LNCaP clone FGC (cell line): ENCODE measurements at places on chromosomes 3 and 15.
A peak's percentile ranks its signal among the peaks of the same experiment; 100 is the strongest.

- DNase-seq = no peak
These were observed 121.6 kb downstream of the RBPMS2 start for GRCh38 chr15:64653757-64654156.

- no peak for DNase-seq
These were observed 9.7 kb downstream of the NTRK3 start for GRCh38 chr15:88246666-88247446.

- DNase-seq = no peak
These were observed 12.3 kb downstream of the LRIG1 start for GRCh38 chr3:66488492-66488891.

DNA sequence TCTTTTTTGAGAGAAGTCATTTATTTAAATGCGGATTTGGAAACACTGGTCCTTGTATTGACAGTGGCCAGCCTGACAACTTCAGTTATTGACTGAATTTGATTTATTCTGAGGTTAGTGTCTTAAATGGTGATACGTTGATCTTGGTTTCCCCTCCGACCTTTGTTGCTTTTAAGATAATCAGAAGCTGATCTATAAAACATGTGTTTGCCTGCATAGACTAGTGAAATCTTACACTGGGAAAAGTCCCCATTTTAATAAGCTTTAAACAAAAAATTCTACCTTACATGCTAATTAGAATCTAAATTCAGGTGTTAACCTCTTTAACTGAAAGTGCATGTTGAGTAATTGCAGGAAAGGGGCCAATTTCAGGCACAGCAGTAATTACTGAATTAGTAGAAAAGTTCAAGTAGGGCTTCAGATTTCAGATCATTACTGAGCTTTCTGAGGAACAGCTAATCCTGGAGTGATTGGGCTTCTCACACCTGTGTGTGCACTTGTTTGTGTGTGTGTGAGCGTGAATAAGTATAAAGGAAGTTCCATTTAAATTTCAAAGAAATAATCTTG lies 221.4 kb downstream of the SOX2 start:
- DNase-seq = no peak

- DNase-seq = no peak
These were observed 266.3 kb downstream of the RPLP1 start for GRCh38 chr15:69718916-69719315.

- peak; percentile 41 for DNase-seq
These were observed 1.4 kb downstream of the HTD2 start for GRCh38 chr3:58307639-58308215.

DNA sequence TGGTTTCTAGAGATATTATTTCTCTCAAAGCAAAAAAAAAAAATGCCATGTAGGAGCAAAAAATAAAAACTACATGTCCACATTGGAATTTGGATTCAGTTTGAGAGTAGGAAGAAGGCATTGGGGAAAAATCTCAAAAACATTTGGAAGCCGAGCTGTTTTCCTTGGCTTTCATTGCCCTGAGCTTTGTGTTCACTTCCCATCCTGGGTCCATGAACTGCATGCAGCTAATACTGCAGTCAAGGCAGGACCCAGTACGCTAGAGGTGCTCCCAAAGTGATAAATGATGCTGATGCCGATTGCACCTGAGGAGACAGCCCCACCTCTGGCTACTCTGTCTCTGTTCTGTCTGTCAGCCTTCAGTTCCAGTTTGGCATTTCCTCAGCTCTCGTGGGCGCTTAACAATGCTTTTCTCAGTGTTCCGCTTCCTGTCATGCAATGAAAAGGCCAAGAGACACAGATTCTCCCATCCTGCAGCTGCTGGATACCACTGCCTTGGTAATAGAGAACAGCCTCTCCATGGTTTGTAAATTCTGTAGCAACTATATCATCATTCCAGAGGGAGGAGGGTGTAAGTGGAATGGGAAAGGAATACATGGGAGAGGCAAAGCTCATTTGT lies 181.8 kb downstream of the RYR3 start:
- no peak for DNase-seq

GRCh38 chr3:9290566-9290965 lies 41.1 kb upstream of the SRGAP3 start:
- no peak for DNase-seq

DNA sequence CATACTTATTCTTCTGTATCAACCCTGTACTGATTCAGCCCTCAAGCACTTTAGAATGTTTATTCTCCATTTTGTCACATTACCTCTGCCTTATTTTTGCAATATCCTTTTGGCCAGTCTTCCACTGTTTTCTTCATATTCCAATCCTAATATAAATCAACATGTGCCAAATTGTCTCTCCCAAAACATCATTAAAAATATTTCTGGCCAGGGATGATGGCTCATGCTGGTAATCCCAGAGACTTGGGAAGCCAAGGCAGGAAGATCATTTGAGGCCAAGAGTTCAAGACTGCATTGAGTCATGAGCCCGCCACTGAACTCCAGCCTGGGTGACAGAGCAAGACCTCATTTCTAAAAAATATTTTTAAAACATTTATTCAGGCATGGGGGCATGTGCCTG lies 641.4 kb upstream of the CBLB start:
- DNase-seq = no peak

GRCh38 chr15:56765251-56765650 lies 31.9 kb upstream of the ZNF280D start:
- DNase-seq = peak; percentile 73

GRCh38 chr15:48084759-48085590 lies 35.8 kb upstream of the SLC24A5 start:
- peak; percentile 47 for DNase-seq

GRCh38 chr15:90161950-90162361 lies 39.2 kb upstream of the SEMA4B start:
- no peak for DNase-seq

GRCh38 chr15:49620199-49620598 lies 419 bp downstream of the FAM227B start:
- DNase-seq = peak; percentile 11

DNA sequence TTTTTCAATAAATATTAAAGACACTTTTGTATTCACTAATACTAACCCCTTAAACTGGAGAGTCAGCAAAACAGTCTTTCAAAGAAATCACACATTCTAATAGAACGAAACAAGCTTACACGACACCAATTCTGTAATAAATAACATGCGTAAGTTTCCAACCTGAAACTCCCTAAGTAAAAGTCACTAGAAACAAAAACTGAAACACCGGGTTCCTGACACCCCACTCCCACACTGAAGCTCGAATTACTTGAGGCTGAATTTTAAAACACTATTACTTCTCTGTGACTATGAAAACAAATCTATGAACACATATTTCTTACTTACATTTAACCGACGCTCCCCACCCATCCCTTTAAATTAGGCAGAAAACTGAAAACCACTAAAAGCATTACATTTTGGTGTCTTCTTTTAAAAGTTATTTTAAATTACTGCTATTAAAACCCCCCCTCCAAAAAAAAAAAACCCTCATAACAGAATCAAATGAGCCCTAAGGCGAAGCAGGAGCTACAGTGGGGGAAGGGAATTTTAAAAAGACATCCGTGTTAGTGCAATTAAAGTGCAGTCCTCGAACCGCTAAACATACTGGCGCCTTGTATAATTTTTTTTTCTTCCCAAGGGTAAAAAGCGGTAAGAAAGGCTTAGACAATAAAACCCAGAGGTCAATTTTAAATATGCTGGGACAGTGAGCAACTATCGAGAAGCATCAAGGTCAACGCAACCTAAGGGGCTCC lies 878 bp downstream of the SPPL2A start:
- no peak for DNase-seq

GRCh38 chr3:101319531-101319930 lies 844 bp downstream of the IMPG2 start:
- no peak for DNase-seq

DNA sequence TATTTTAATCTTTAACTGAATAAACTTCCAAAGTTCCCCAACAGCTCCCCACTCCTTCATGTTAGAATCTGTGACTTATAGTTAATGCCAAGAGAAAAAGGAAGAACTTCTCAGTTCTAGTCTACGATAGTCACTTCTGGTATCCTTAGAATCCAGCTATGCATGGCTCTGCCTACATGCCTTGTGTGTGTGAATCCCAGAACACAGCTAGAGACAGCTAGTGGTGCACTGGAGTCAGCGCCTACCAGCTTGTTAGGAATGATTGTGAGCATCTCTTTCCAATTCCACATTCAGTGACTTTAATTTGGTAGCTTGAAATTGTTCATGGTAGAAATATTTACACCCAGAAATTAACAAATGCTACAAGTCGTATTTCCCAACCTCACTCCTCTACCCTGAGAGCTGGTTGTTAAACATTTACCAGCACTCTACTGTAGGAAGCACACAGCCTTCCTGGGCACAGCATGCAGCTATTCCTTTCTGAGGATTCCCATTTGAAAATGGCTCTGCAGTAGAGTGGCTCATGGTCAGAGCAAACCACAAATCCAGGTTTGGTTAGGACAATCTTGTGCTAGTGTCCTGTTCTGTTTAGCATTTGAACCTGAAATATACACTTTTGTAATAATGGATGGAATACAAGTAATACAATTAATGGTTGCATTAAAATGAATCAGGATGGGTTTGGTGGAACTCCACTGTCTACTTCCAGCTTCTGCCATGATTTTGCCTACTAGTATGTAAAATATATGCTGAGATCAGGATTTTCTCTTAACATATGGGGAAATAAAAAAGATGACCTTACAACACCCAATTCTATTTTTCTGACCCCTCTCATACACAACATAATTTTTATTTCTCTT lies 371.0 kb upstream of the GBE1 start:
- no peak for DNase-seq

DNA sequence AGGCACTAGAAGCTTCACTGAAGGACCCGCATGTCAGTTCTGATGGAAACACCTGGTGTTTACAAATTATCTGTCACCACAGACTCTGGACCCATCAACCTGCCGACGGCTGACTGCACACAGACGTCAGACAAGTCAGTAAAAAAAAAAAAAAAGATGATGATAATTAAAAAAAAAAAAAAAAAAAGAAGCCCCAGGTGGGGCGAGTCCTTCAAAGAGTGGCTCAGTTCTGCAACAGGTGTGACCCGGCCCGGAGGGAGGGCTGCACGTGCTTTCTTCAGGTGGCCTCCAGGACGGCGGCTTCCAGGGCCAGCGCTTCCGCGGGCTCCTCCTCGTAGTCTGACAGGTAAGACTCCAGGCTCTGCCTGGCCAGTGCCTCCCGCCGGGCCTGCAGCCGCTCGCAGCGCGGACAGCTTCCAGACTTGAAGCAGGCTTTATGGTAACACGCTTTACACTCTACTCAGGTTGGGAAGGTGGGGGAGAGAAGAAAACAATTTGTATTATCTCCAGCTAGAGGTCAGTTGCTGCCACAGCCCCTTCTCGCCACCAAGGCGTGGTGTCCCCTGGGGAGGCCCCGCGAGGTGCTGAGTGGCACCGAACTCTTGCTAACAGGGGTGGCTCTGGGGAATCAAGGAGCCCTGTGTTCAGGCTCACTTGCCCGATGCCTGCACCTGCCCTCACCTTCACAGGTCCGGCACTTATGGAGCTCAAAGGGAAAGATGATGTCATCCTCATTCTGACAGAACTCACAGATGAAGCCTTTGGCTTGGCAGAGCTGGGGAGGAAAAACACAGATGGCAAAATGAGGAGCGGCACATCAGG lies 61.8 kb downstream of the RUBCN start:
- no peak for DNase-seq

GRCh38 chr3:106381939-106382335 lies 513.1 kb upstream of the CBLB start:
- DNase-seq = no peak

DNA sequence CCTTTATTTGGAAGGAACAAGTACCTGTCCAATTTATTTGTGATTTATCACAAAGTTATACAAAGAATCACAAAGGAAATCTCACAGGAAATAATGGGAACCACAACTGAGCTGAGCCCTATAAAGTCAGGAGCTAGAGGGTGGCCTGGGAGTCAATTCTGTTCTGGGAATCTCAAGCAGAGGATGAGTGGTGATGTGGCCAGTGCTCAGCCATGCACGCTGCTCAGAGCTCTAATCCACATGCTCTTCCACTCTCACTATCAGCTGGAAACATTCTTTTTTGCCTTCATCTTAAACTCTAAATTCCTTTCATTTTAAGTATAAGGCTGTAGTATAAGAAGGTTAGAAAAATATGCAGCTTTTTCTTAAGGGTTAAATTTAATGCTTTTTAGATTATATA lies 36.6 kb downstream of the UACA start:
- no peak for DNase-seq
